ENCODE measurements at places on chromosomes 16 and 17. TPM values are rescaled to one million over a fixed set of nuclear protein-coding genes. Genes with fewer than 3 reads are reported as not detected.

Gene INTS2
- 9.8 TPM for total RNA-seq

Gene AMDHD2
- 25.3 TPM for total RNA-seq

Gene ATP2A1
- 0.17 TPM for total RNA-seq

Gene FASN
- 184 TPM for total RNA-seq

Gene SLC5A11
- 0.67 TPM for total RNA-seq

Gene SLC9A5
- total RNA-seq: 0.05 TPM

Gene ATP1B2
- 8.3 TPM for total RNA-seq

Gene CD7
- 1.5 TPM for total RNA-seq

Gene CYTH1
- total RNA-seq: 32.1 TPM
